ENCODE measurements at places on chromosomes 5 and 9.

GRCh38 chr5:127517110-127517479 lies 345 bp upstream of the PRRC1 start:
- no peak for DNase-seq

GRCh38 chr5:128613128-128613527 lies 75.1 kb upstream of the FBN2 start:
- no peak for DNase-seq

- peak; percentile 97 for DNase-seq
Measured at GRCh38 chr5:55897905-55898304, 46.7 kb downstream of the IL31RA start.

- no peak for DNase-seq
Measured at GRCh38 chr5:155564541-155564940, 551.0 kb downstream of the KIF4B start.

GRCh38 chr9:114349713-114350480 lies 20.2 kb downstream of the ORM2 start:
- no peak for DNase-seq

DNA sequence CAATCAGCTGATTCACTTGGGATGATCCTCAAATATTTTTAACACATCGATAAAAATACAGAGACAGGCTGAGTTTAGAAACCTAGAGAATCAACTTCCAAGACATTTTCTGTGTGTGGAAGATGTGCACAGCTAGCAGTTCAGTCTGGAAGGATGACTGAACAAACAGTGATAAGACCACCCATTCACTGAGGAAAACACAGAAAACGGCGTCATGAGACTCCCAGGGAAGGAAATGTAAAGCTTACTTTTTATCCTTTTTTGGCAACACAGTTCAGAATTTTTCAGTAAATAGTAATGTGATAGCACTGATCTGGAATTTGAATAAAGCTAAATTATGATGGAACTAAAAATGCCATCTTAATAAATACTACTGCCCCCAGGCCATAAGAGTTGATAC lies 277.6 kb downstream of the SEMA5A start:
- peak; percentile 23 for DNase-seq

- DNase-seq: peak; percentile 74
Measured at GRCh38 chr5:84825606-84826005, 440.9 kb upstream of the EDIL3 start.

DNA sequence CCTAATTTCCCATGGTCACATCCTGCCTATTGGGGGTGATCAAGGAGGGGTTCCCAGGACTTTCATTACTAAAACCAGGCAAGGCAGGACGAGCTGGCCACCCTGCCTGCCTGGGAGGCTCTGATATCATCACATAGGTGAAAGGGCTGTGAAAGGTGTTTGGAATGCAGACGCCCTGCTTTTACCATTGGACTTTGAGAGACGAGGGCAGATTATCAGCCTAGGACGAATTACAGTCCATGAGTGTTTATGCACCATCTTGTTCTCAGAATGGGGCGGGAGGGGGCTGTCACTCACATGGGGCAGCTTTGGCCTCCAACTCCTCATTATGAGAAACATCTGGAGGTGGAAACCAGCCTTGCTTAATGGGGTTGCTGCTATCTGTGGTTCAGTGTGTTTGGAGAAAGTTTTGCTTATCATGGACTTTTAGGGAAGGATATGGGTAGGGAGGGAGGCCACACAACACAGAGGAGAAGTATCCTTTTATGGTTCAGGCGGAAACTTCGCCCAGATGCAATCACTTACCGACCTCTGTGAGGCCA lies 69.8 kb upstream of the UBTD2 start:
- DNase-seq: no peak

DNA sequence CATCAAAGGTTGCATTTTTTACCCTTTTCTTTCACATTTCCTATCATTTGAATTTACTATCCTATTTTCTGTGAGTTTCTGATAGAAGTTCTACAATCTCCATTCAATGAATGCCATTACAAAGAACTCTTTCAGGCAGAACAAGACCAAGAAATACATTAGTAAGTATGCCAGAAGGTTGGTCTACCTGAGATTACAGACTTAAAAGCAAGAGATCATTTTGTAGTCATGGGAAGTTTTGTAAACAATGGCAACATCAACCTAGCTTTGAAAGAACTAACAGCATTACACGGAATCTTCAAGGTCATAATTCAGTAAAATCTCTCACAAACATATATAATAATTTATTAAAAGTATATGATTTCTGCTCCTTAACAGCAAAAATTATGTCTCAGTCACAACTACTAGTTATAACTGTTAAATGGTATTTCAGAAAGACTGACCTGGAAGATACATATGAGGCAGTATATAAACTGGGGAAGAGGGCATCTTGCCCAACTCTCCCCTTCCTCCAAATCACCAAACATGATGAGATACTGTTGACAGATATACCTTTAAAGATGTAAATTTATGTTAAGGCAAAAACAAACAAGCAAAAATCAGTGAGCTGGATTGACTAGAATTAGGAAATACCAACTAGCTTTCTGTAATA lies 23.3 kb downstream of the TMEM161B start:
- DNase-seq: no peak

- DNase-seq: no peak
Measured at GRCh38 chr5:173341961-173342430, 13.8 kb upstream of the STC2 start.

DNA sequence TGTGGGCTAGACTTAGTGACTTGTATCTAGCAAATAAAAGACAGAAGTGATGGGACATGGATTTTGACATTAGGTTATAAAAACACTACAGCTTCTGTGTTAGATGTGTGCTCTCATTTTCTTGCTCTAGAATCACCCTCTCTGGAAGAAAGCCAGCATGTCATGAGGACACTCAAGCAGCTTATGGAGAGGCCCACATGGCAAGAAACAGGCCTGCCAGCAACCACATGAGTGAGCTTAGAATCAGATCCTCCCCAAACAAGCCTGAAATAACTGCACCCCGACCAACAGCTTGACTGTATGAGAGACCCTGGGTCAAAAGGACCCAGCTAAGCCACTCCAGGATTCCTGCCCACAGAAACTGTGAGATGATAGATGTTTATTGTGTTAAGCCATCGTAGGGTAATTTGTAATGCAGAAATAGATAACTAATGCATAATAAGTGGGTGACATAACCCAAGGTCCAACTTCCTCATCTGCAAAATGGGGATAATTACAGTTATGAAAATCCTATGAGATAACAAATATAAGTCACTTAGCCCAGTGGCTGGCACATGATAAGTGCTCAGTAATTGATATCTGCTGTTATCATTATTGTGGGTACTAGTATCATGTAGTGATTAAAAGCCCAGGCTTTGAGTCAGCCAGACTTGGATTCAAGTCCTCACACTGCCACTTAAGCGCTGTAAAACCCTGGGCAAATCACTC lies 86.5 kb downstream of the KLHL3 start:
- DNase-seq: peak; percentile 57

All from iris pigment epithelial cell (primary cell).